NCI-H748 treated with DMSO at 0.1 percent for 48 hours (cell line): ENCODE measurements at places on chromosomes 6 and 20.

GRCh38 chr20:60055740-60056139, 97.5 kb downstream of the CDH26 start:
- DNase-seq: no peak

DNA sequence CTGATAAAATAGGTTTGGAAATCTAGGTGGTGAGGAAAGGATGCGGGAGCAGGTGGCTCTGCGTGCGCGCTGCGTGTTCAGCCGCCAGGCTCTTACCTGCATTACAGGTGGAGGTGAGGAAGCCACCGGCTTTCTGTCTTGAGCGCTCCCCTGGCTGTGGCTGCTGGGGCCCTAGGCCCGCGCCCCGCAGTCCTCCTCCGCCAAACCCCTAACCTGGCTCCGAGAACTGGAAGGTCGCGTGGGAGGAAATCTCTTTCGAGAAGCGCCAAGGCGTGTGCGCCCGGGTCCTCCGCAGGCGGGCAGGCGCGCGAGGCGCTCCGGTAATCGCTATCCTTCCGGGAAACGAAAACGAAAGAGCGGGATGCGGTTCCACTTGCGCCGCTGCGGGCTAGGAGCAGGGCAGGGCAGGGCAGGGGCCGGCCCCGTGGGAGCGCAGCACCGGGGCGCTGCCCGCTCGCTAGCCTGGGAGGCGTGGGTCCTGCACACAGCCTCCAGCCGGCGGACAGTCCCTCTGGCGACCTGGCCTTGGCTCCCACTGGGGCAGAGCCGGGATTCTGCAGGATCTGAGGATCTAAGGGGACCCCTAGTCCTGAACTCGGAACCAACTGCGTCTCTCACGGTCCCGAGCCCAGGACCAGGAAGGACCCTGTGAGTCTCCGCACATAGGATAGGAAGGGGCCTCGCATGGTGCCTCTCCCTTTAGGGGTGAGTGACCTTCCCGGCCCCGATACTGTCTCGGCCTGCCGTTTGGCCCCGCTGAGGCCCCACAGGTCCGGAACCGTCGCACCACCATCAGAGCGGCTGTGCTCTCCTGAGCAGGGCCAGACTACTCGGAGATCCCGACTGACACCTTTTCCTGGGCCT, at the start of gene ETV7:
Gene ETV7, minus strand, starts transcription at position 230 of the 864 bp plus-strand sequence. Its CDS starts 128 bp downstream, at position 102.
- no peak for DNase-seq

GRCh38 chr6:12138381-12138780, 126.3 kb downstream of the HIVEP1 start:
- DNase-seq: no peak

DNA sequence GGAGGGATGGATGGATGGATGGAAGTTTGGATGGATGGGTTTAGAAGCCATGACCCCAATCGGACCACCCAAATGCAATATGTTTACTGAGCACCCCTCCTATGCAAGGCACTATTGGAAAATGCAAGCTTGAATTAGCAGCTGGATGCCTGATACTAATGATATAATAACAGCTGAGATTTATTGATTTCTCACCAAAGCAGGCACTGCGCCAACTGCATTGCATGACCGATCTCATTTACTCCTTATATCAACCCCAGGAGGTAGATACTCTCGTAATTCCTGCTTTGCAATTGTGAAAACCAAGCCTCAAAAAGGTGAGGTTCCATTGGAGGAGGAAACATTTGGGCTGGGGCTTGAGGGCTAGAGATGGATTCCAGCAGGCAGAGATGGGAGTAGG, 89.7 kb downstream of the KCNB1 start:
- no peak for DNase-seq
